Astrocyte of the hippocampus (primary cell): ENCODE measurements at places on chromosomes 12 and 14.

GRCh38 chr12:88299567-88300101 lies 157.5 kb downstream of the TMTC3 start:
- peak; percentile 88 for DNase-seq

GRCh38 chr12:13130981-13131380 lies 27.5 kb upstream of the GSG1 start:
- DNase-seq: no peak

- DNase-seq: no peak
Measured at GRCh38 chr12:117444781-117445180, 83.4 kb upstream of the NOS1 start.

- no peak for DNase-seq
Measured at GRCh38 chr12:49936925-49937324, 13.6 kb upstream of the AQP2 start.

DNA sequence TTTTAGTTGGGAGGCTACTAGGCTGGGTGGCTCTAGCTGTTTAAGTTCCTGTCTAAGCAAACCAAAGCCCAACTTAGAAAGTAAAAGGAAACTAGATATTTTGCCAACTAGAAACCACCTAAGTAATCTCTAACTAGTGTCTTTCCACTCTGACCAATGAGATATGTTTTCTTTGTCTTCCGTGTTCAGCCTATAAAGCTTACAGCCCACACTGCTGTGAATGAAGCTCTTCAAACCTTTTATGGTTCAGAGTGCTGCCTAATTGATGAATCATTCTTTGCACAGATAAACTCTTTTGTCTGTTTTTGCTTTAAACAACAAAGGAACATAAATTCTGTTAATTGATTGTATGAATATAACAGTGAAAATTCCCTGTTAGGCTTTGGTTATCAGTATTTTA lies 66.1 kb downstream of the FUT8 start:
- peak; percentile 76 for DNase-seq

GRCh38 chr12:39413836-39414771 lies 28.8 kb downstream of the KIF21A start:
- no peak for DNase-seq

- no peak for DNase-seq
Measured at GRCh38 chr14:99660794-99661193, 15.9 kb downstream of the HHIPL1 start.
